ENCODE measurements at places on chromosomes 2 and 18.

- no peak for DNase-seq
Observed at GRCh38 chr2:12755384-12755783, 38.6 kb downstream of the TRIB2 start.

GRCh38 chr2:163943403-163944346, 207.9 kb upstream of the FIGN start:
- peak; percentile 15 for DNase-seq

- DNase-seq = no peak
Observed at GRCh38 chr18:23835091-23835490, 145.8 kb downstream of the LAMA3 start.

DNA sequence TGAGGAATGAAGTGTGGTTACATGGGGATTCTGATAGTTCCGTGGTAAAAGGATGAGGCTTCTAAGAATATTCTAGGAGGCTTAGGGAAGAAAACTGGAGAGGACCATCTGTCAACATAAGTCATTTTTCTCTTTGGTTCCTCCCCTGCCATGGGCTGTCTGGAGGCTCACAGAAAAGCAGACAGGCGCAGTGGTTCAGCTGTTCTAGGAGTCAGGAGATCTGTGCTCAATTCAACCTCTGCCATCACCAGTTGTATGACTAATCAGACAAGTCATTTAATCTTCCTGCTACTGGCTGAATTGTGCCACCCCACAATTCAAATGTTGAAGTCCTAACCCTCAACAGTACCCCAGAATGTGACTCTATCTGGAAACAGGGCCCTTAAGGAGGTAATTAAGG, 36.4 kb downstream of the ADAM17 start:
- DNase-seq = no peak

- DNase-seq = no peak
Observed at GRCh38 chr2:8298783-8299182, 383.1 kb upstream of the ID2 start.

- DNase-seq = no peak
Observed at GRCh38 chr2:200592406-200593075, 6.7 kb downstream of the AOX1 start.

GRCh38 chr18:51537487-51537886, 340.0 kb upstream of the MEX3C start:
- DNase-seq = no peak

DNA sequence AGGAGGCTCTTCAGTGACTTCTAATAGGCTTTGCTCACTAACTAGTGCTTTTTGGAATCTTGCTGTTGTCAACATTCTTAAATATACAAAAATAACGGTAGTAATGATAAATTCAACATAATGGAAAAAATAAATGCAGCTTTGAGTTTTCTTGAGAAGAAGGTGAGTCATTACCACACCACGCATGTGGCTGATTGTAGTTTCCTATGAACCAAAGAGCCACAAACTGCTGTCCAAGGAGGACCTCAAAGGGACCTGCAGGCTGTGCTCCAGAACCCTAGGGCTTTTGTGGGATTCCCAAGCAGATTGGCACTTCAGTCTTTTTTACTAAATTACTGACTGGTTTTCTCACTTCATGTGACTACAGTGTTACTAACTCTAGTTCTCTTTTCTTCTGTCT, 66.7 kb downstream of the TPGS2 start:
- DNase-seq = no peak

- peak; percentile 37 for DNase-seq
Observed at GRCh38 chr2:179860255-179861026, 971 bp downstream of the ZNF385B start.

- no peak for DNase-seq
Observed at GRCh38 chr2:209451209-209451834, 27.5 kb downstream of the MAP2 start.

DNA sequence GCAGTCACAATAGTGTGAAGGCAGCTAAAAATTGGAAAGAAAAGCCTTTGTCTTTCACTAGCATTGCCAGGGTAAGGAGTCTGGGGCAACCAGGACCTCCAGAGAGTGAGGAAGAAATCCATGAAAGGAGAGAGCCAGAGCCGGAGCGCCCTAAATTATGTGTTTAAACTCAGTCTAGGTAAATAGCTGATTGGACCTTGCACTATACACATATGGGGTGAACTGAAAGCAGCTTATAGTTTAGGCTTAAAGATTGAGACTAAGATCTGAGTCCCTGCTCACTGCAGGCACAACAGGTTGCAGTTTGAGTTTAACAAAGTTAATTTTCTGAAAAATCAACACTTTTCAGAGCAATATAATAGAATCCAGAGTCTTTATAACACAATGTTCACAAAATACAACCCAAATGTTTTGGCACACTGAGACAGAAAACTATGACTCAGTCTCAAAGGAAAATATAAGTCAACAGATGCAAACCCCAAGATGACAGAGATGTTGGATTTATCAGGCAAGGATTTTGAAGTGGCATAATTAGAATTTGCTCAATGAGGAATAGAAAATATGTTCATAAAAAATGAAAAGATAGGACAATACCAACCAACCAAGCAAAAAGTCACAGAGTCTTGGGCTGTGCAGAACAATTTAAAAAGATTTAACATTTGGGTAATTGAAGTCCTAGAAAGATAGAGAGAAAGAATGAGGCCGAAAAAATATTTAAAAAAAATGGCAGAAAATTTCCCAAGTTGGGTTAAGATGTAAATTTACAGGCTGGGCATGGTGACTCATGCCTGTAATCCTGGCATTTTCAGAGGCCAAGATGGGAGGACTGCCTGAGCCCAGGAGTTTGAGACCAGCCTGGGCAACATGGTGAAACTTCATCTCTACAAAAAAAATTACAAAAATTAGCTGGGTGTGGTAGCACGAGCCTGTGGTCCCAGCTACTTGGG, 39.6 kb downstream of the DOK1 start:
- DNase-seq = no peak

DNA sequence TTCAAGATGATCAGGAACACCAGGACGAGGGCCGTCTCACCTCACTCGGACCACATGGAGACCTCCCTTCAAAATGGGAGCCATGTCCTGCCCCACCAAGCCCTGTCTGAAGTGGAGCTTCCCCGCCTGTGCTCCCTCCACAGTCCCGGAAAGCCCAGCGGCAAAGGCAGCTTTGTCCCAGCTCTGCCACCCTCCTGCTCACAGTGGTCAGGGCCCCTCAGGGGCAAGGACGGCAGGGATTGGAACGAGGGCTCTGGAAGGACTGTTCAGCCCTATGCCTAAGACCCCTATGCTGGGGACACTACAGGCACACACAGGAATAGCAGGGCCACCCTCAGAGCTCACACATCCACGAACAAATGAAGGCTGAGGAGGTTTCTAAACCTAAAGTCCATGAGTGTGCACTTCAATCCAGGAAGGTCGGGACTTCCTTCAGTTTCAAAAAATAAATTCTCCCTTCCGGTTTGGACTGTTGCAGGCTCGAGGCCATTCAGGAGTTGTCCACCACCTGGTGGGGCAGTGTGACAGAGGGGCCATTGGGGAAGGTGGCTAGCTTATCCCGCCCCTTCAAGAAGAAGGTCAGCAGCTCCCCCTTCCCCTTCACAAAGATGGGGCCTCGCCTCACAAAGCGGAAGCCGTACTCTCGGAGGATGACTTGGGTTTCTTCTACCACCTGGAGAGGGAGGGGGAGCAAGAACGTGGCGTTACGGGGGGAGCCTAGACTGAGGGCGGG, 26.4 kb downstream of the CENPO start:
- DNase-seq = no peak

GRCh38 chr2:172926785-172927640, 148.6 kb upstream of the MAP3K20 start:
- DNase-seq = no peak

DNA sequence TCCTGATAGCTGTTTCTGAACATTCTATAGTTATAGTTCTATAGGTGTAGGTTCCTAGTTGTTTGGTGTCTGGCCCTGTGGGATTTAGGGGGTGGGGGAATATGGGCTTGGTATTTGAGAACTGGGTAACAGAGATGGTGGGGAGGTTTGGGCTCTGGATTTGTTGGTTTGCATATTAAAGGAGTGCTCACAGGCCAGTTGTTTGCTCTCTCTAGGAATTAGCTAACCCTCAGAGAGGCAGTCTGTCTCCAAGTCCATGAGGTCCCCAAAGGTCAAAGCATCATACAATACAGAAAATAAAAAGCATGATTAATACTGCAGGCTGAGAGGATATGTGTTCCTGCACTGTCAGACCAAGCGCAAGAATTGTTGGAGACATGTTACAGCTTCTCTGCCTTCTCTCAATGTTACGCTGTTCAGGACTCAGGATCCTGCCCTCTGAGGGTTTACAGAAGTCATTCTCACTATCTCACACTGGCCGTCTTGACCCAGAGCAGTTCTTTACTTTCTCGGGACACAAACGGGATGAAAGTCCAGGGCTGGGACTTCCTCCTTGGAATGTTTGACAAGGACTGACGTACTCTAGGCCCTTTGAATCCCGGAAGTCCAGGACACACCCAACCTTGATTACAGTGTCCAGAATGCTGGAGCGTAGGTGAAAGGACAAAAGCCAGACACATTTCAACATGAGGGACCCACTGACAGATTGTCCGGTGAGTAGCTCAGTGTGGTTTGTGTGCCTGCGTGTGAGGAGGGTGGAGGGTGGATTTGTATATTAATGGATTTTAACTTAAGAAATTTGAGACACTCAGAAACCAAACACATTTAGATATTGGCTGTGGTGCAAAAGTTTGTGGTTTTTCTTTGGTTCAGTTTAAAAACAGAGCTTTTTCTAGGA, at the start of gene NOSTRIN:
TSS of gene NOSTRIN (plus strand) at position 677 of the 898 bp plus-strand sequence. CDS start at position 687, 10 bp downstream.
- DNase-seq = peak; percentile 37

- DNase-seq = no peak
Observed at GRCh38 chr2:121038431-121038830, 246.6 kb downstream of the TFCP2L1 start.

DNA sequence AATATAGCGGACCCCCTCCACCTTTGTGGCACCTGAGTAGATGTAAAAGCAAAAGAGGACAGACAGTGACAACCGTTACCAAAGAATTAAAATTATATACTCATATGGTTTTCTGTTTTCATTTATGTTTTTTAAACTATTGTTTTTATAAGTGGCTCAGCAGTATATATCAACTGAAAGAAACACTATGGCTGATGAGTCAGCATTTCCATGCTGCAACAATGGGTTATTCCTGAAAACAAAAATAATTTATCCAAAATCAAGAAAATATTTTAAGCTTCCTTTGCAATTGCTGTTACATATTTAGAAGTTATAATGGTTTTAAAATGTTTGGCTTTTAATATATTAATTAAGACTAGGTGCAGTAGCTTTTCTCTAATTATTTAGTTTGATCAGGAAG, 17.7 kb downstream of the MRPS9 start:
- no peak for DNase-seq

DNA sequence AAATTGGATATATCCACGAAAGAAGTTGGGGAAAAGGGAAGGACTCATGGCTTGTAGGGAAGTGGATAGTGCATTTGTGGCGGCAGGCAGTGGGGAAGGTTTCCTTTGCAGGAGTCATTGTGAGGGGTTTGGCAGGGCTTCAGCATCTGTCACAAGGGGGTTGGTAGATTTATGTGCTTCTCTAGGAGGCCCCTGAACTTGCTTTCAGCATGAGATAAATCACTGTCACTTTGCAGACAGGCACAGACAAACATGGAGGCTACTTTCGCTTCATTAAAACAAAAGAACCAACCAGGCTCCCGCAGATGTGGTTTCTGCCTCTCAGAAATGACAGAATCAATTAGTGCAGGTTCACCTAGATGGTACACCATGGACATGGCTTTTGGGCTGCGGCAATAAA, 340.7 kb downstream of the TGIF1 start:
- DNase-seq = no peak

GRCh38 chr2:40760071-40760666, 308.3 kb upstream of the SLC8A1 start:
- DNase-seq = peak; percentile 2

DNA sequence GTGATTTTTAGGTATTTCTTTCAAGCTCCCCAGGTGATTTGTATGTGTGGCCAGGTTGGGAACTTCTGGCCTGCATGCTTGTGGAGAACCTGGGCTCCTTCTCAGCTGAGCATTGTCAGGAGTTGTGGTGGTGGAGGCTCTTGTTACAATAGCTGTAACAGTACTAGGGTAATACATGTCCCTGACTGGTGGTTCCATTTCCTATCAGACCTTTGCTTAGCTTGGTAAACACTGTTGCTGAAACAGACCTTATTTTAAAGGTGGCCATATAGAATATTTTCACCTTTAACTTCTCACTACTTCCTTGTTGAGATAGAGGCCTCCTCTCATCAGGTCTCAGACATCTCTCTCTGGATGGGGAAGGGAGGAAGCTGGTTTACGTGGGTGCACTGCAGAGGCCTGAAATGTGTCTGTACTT, 79.2 kb downstream of the SETBP1 start:
- DNase-seq = no peak

- no peak for DNase-seq
Observed at GRCh38 chr2:70808983-70809958, 11.1 kb downstream of the CLEC4F start.

GRCh38 chr18:21163647-21164547, 52.3 kb upstream of the ROCK1 start:
- no peak for DNase-seq

DNA sequence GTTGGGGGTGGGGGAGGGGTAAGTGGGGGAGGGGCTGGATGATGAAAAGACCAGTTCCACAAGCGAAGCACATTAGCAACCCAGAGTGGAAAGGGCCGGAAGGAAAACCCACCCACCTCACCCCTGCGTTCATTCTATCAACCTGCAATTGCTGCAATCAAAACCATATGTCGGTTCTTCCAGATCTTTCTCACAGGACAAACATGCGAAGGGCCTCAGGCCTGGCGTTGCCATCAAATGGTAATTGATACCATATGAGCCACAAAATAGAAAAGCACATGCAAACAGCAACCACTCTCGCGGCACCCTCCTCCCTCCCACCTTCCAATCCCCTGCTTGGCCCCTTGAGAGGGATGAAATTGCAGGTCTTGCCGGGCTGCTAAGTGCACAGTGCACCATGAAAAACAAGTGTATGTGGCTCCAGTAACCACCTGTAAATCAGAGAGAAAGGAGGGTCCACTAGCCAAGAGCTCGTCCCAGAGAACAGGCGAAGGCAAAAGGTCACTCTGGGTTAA, 287.5 kb downstream of the TCF4 start:
- DNase-seq = no peak

- DNase-seq = no peak
Observed at GRCh38 chr2:38960609-38961320, 71.1 kb downstream of the ARHGEF33 start.

- DNase-seq = no peak
Observed at GRCh38 chr2:75607988-75608683, 38.4 kb upstream of the MRPL19 start.

DNA sequence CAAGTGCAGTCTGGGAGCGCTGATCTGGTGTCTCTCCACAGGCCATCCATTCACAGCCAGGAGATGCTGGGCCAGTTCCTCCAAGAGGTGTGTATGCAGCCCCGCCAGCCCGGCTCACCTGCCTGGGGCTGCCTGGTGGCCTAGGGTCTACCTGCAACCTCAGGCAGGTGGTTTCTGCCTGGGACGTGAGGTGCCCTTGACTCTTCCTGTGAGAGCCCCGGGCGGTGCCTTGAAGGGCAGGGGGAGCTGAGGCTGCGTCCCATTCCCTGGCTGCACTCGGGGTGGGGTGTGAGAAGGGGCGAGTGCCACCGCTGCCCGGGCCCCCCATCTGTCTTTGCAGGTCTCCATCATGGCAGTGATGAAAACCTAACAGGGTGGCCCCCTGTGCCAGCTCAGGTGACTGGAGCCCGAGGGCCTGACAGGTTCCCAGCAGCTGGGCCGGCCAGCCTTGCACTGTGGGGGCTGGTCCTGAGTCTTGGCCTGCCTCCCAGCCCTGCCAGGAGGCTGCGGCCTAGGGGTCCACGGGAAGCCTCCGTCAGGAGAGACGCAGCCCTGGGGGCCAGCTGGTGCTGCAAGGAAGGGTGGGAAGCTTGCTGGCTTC, 11.9 kb downstream of the CAPN10 start:
- DNase-seq = no peak

- DNase-seq = no peak
Observed at GRCh38 chr18:7958081-7958896, 391.2 kb downstream of the PTPRM start.

All from HuH-7.5 (cell line).